ENCODE measurements at places on chromosomes 7 and 10. TPM values are rescaled to one million over a fixed set of nuclear protein-coding genes. Genes with fewer than 3 reads are reported as not detected.

SLC26A4 gene
- polyA plus RNA-seq = 6.3 TPM

ADAMTS14 gene
- polyA plus RNA-seq = 0.96 TPM

IPMK gene
- 8.6 TPM for polyA plus RNA-seq

DNA sequence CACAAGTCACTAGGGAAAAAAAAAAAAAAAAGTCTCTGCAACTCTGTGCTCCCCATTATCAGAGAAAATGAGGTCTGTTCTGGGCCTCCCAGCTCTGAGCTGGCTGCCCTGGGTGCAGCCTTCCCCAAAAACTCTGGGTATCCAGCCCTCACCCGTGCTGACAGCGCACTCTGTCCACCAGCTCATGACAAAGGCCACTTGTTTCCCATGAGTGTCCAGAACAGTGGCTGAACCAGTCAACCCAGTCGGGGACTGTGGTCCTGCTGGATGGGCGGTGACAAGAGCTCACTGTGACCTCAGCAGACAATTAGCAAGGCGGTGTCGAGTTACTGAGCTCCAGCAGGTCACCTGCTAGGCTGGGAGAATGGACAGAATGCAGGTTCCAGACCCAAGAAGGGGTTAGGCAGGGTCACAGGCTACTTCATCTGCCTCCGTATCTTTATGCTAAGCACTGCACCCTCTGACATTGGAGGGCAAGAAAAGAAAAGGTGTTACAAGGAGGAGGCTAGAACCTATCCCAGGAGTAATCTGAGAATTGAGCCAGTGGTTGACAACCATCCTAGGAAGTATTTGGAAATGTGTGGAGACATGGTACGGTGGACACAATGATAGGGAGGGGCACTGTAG, 37.2 kb downstream of the DLG5 start:
- DNase-seq = no peak

DNA sequence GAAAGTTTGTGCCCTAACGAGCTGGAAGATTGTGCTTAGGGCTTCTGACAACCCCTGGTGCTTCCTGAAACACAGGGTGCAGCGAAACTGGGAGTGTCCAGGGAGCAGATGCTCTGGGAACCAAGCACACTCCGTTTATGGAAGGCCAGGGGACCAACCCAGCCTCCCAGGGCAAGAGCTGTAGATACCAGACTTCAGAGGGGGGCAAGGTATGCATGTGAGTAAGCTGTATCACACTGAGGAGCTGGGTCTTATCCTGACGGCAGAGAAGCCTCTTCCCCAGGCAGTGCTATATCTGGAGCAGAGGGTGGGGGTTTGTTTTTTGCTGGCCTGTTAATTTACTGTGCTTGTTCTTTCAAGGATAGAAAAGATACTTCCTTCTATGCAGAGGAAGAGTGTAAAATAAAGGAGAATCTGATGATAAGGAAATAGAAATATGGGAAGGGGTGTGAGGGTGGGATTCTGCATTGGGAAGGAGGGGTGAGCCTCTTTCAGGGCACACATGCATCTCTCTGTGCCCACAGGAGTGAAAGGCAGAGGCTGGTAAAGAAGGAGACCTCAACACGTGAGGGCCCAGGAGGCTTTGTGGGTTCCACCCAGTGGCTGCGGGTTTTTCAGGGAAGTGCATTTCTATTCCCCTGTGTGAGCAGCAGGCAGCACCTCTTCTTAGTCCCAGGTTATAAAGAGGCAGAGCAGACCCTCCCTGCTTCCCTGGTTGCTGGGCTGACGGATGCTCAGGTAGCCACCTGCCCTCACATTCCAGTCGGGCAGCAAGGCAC, 314.1 kb downstream of the TCERG1L start:
- no peak for DNase-seq

- no peak for DNase-seq
Observed at GRCh38 chr7:4610768-4611467, 71.2 kb upstream of the FOXK1 start.

DNA sequence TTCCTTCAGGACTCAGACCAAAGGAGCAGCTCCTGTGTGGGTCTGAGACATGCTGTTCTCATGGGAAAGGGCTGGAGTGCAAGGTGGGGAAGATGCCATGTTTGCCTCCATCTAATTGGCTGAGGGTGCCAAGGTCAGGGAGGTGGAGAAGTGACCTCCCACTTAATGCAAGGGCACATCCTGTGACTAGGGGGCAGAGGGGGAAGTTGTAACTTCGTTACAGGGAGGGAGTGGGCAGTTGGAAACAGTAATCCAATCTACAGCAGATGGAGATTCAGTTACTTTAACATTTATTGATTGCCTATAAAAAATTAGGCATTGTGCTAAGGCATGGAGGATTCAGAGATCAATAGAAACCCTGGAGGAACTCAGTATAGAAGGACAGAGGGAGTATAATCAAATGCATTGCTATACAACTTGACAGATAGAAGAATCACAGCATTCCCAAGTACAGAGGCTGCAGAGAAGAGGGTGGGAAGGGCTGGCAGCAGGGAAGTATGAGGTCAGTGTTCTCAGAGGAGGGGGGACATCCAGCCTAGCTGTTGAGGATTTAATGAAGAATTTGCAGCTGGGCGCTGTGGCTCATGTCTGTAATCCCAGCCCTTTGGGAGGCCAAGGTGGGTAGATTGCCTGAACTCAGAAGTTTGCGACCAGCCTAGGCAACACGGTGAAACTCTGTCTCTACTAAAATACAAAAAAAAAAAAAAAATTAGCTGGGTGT, 75.9 kb downstream of the CCNY start:
- DNase-seq = no peak

DNA sequence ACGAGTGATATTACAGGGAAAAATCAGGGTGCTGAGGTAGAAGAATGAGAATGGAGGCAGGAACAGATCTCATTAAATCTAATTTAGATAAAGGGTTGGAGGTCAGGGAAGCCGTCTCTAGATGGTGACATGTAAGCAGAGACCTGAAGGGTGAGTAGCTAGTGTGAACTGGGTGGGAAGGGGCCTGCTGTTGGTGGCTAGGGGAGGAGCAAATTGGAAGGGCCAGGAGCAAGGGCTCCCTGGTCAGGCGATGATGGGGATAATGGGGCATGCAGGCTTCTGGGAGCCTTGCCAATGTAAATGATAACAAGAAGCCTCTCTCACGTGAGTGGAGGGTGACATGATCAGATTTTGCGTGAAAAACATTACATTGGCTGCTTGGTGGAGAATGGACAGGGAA, 76.3 kb downstream of the WDFY4 start:
- no peak for DNase-seq

DNA sequence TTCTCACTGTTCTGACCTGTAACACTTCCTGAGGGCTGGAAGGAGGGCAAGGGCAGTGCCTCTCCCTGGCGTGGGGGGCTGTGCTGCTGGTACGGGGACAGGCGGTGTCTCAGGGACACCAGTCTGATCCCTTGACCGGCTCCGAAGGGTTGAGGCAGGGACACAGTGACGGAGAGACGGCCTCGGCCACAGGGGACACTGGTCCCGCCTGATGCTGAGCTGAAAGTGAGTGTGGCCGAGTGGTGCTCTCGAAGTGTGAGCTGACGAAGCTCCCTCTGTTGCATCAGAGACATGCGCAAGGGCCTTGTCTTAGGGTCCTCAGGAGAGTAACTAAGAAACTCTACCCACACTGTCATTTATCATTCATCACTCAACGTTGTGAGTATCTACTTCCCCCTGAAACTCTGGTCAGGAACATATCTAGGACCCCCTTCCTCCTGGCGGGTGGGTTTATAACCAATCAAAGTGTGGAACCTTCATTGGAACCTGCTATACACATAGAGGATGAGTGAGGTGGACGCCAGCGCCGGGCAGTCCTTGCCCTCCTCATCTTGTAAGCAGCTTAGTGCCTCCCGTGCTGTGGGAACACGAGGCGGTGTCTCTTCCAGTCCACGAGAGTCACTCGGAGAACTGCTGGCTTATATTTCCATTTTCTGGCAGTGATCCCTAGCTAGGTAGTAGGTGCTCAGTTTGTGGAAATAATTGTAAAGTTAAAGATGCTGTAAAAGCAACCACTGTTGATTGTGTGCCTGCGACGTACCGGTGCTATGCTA, 283.1 kb downstream of the DNAJB6 start:
- no peak for DNase-seq

DNA sequence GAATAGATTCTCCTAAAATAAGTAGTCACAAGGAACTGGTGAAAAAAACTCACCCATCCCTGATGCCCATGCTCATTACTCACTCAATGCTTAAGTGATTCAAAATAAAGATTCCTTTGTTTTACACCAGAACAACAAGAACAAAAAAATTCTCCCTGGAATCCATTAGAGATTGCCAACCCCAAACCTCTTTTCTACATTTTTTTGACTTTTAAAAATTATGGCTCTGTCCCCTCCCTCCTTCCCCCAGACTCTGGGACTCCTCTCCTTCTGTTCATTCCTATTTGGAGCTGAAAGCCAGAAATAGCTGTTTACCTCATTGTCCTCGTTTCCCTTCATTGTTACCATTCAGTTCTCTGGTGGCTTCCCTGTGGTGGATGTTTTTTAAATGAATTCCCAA, 63.2 kb upstream of the FHIP2A start:
- no peak for DNase-seq

DNA sequence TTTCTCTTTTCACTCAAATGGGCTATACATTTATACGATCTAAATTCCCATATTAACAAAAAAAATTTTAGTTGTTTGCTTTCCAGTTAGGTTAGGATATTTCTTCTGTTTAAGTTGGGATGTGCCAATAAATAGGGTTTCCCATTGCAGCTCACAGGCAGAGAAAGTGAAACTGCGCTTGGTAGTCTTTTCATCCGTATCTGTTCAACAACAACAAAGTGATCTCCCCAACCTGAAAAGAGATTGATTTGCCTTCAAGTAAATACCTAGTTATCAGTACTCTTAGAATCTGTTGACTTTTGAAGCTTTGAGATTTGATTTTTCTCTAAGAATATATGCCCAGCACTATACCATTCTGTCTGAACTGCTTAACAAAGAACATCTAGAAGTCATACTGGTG, 143.4 kb downstream of the DYNC1I1 start:
- DNase-seq = no peak

DNA sequence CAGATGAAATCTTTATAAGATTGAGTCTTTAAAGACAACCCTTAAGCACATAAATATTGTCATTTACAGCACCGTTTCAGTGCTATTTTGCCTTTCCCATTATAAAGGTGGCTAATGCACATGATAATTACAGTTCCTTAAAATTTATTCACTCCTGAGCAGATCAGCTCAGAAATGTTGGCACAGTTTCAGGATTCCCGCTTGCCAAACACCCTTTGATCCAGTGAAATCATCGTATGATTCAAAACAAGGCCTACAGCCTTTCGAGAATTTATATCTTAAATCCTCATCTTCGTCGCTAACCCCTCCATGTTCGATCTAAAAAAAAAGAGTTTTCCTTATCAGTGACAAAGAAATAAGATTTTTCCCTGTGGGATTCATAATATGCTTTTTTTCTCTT, 14.1 kb upstream of the SOSTDC1 start:
- DNase-seq = no peak

Measured in left renal cortex interstitium (tissue), 4 donors.